T-helper 9 cell (primary cell): ENCODE measurements at places on chromosomes 16 and 17.
A peak's percentile ranks its signal among the peaks of the same experiment; 100 is the strongest.

- DNase-seq = no peak
Observed at GRCh38 chr17:38534498-38534885, 71.3 kb downstream of the SRCIN1 start.

GRCh38 chr16:69064124-69064763 is 41.2 kb upstream of the HAS3 start:
- DNase-seq = no peak

DNA sequence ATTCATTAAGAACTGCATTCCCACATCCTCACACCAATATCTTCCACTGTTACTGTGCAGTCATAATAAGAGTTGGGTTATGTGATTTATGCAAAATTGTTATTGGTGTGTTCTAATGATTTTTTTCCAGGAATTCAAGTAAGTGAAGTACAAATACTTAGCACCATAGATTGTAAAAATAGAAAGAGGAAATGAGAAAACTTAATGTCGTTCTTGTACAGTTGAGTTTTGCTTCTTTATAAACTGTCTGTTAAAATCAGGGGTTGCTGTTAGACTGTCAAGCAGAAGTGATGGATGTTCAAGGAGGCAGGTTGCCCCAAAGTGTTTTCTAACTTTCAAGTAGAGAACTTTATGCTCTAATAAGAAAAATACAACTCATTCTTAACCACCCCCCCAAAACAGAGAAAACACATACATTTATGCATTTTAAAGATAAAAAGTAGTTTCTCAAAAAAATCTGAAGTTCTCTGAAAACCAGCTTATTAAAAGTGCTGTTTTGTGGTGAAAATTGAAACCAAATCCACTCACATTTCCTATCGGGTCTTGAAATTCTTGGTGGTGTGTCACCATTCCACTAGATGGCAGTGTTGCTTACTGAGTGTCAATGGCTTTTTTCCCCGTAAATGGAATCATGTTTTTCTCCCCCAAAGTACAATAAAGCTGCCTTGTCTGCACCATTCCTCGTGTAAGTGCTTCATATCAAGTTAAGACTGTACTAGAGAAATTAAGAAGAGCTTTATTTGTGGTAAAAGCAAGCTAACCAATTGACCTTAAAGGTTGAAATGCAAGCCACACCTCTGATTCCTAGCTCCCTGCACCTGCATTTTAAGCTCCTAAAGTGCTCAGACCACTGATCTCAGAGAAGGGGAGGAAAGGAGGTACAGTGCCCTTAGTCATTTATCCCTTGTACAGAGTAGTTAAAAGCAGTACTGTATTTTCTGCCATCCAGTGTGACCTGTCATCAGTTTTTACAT is 4.7 kb upstream of the IGSF6 start:
- DNase-seq = peak; percentile 14

GRCh38 chr16:72264771-72265170 is 92.8 kb upstream of the PMFBP1 start:
- DNase-seq = no peak

GRCh38 chr16:2913603-2914002 is 1.9 kb downstream of the FLYWCH1 start:
- DNase-seq = no peak

- no peak for DNase-seq
Observed at GRCh38 chr16:56903866-56904265, 28.1 kb upstream of the HERPUD1 start.

DNA sequence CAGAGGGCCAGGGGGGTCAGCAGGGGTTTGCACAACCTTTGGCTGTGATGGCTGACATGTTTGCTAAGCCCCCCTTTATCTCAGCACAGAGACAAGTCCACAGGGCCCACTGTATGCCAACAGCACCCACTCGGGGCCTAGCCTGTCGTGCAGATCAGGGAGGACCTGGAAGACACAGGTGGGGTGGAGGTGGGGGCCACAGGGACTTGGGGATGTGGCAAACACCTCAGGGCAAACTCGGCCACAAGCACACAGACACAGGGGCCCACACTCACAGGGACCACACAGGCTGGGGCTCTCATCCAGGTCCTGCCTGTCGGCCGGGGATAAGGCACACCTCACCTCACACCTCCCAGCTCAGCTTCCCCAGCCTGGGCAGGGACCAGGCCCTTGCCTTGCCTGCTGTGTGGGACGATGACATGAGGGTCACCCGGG is 87.9 kb downstream of the C16orf78 start:
- no peak for DNase-seq

DNA sequence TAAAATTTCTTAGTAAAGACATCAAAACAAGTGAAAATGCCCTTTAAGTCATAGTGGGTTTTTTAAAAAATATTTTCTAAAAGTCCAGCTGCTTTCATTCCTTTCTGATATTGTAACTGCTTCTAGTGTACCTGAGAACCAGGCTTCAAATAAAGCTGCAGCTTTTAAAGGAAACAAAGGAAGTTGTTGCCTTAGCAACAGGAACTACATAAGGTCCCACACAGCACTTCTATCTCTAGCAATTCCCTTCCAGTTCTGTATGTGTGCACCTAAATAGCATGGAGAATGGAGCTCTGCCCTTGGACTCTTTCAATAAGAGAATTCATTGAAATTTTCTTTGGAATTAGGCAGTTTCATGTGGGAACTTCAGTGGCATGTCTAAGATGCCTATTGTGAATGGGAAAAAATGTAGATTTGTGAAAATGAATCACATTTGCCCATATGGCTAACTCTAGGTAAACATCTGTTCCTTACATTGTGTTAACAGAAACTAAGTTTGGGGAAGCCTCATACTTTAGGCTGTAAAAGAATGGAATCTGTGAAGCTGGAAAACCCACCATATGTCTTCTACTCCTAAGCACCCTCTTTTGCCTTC is 206.4 kb downstream of the KIF2B start:
- no peak for DNase-seq

GRCh38 chr17:4368341-4368740 is 1.9 kb upstream of the UBE2G1 start:
- DNase-seq = no peak

DNA sequence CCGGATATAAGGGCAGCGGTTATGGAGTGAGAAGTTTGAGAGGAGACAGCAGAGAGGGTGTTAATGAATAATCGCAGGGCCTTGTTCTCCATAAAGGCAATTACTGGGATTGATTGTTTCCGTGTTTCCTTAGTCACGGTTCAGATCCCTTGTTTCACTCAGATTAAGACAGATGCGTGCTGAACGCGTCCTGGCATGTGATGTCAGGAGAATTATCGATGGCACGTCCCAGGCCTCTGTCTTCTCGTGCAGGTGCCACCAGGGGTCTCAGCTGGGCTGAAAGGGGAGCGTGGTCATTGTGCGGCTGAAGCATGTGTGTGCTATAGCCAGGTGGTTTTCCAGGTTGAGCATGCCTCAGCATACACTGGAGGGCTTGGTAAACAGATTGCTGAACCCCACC is 142.4 kb upstream of the NOL11 start:
- DNase-seq = no peak
